ENCODE measurements at places on chromosomes 6 and 20.

- no peak for DNase-seq
Measured at GRCh38 chr6:62446647-62447316, 160.8 kb upstream of the KHDRBS2 start.

- DNase-seq = no peak
Measured at GRCh38 chr6:150613269-150613668, 13.6 kb downstream of the PLEKHG1 start.

DNA sequence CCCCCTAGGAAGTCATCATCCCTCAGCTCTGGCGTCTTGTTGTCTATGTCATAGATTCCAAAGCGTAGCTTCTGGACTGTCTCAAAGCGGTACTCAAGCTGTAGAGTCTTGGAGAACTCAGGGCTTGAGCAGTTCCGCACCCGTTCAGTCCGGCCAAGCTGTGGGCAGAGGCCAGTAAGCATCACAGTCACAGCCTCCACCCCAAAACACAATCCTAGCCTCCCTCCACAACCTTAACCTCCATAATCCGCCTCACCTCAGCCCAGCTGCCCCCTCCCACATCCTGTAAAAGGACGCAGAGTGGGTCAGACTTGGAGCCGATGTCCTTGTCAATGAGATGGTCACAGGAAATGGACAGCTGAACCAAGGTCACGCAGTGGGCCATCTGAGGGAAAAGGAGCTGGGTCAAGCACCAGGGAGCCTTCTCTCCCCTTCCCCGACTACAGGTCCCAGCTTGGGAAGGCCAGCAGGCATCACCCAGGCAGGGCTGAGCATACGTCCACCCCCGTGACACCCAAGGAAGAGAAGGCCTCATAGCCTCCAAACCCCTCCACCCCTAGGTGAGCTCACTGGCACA, 17.0 kb downstream of the SPAG4 start:
- no peak for DNase-seq

- DNase-seq = no peak
Measured at GRCh38 chr6:57315111-57315510, 2.3 kb upstream of the PRIM2 start.

DNA sequence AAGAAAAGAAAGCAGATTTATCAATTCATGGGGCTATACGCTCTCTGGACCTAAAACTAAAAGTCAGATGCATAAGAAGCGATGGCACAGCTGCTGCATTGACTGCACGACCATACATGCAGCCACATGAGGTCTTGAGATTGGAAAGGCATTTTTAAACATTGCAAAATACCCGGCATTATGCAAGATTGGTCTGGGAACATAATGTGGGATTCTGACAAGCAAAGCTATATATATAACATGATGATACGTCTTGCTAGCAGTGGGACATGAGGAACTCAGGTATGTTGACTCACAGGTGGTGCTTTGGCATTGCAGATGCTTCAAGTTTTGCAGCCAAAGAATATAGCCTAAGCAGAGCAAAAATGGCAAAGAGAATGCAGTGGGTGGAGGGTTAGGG, 55.1 kb downstream of the SAMD3 start:
- no peak for DNase-seq

DNA sequence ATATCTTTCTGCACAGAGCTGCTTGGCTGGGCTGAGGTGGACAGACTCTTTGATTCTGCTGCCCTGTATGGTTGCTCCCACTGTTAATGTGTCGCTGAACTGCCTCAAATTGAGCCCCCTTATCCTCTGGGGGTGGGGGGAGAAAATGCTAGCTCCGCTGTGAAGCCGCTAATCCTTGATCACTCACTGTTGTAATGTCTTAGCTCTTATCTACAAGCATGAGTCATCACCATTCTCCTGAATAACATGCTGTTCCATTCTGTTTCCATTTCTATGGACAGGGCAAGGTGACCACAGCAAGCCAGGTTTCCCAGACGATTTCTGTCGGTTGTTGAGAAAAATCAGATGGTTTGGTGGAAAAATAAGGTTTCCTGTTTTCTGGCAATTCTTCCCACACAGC, 218.4 kb upstream of the GGTLC1 start:
- DNase-seq = no peak

- DNase-seq = no peak
Measured at GRCh38 chr6:150667977-150668716, 68.5 kb downstream of the PLEKHG1 start.

Data from SW 1271 (cell line).